ENCODE measurements at places on chromosomes 1 and 21.

- DNase-seq, result no peak
These were observed 120.0 kb downstream of the GIPC2 start for GRCh38 chr1:78165816-78166215.

GRCh38 chr21:40043866-40044265 is 176.6 kb downstream of the PCP4 start:
- DNase-seq, result no peak

- DNase-seq, result no peak
These were observed 52.1 kb downstream of the MIGA1 start for GRCh38 chr1:77831566-77831965.

DNA sequence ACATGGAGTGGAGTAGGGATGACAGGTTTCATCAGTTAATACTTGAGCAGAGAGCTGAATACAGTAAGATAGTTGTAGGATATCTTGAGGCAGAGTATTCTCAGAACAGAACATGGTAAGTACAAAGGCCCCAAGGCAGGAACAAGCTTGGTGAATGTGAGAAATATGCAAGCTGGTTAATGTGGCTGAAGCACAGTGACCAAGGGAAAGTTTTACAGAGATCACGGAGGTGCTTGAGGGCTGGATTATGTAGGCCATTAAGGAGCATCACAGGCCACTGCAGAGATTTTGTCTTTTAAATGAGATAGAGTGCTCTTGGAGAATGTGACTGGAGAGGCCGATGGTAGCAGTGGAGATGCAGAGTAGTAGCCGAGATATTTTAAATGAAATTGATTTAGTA is 54.0 kb upstream of the BOLA1 start:
- DNase-seq, result no peak

DNA sequence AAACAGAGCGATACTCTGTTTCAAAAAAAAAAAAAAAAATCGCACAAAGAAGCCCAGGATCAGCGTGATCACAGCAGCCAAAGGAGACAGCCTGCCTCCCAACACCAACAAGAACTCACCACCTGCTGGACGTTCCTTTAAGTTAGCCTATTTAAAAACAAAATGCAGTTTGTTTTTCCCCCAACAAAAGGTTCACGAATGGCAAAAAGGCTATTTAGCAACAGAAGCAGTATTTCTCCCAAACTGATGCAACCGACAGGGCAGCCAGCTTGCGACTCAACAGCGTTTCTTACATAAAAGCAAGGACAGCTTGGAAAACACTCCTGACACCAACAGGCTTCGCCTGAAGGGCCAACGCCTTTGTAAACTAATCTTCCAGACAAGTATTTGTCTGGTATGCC is 6.8 kb downstream of the SSU72 start:
- DNase-seq, result no peak

- no peak for DNase-seq
These were observed 15.5 kb downstream of the SLC2A1 start for GRCh38 chr1:42943166-42943565.

DNA sequence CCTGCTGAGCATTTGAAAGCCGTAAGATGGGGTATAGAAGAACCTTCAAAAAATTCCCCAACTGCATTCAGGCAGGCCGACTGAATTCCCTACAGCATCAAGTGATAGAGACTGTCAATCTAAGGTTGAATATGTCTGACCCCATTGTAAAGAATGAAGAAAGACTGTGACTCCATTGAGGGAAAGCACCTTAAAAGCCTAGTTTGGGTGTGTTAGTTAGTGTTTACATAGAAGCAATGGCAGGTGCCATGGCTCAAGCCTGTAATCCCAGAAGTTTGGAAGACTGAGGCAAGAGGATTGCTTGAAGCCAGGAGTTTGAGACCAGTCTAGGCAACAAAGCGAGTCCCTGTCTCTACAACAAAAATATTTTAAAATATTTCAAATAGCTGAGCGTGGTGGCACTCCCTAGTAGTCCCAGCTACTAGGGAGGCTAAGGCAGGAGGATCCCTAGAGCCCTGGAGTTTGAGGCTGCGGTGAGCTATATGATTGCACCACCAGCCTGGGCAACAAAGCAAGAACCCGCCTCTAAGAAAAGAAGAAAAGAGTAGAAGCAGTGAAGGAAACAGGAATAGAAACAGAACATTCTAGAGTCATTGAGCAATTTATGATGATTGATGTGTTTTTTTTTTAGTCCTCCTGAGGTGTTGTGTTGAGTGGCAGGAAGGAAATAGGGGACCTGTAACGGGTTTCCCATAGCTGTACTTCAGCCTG is 15.4 kb downstream of the POLR3GL start:
- DNase-seq, result no peak

- DNase-seq, result peak; percentile 12
These were observed 40.9 kb downstream of the STX6 start for GRCh38 chr1:180981596-180982387.

GRCh38 chr1:85030536-85030935 is 17.8 kb downstream of the MCOLN3 start:
- no peak for DNase-seq

GRCh38 chr1:201096977-201097856 is 15.0 kb downstream of the CACNA1S start:
- no peak for DNase-seq

DNA sequence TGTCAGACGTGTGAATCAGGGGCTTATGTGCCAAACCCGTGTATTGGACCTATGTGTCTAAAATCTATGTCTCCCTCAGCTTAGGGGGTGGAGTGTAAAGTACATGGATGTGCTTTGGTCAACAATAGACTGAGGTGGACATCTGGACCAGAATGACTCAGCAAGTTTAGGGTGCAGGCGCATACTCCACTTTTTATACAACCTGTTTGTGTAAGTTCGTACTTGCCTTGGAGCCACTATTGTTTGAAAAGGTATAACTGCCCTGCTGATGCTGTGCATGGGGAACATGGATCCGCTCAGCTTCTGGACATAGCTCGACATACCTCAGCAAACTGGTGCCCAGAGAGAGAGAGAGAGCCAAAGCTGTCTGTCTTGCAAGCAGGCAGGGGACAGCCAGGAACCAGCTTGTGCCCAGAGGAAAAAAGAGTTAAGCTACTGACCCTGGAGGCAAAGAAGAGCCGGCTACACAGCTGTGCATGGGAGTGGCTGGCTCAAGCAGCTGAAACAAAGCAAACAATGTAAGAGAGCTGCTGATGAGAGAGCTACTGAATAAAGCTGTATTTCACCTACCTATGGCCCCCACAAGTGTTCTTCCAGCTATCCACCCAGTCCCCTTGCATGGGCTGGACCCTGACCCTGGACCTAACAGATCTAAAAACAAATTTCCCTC is 41.2 kb downstream of the GJA5 start:
- DNase-seq, result no peak

DNA sequence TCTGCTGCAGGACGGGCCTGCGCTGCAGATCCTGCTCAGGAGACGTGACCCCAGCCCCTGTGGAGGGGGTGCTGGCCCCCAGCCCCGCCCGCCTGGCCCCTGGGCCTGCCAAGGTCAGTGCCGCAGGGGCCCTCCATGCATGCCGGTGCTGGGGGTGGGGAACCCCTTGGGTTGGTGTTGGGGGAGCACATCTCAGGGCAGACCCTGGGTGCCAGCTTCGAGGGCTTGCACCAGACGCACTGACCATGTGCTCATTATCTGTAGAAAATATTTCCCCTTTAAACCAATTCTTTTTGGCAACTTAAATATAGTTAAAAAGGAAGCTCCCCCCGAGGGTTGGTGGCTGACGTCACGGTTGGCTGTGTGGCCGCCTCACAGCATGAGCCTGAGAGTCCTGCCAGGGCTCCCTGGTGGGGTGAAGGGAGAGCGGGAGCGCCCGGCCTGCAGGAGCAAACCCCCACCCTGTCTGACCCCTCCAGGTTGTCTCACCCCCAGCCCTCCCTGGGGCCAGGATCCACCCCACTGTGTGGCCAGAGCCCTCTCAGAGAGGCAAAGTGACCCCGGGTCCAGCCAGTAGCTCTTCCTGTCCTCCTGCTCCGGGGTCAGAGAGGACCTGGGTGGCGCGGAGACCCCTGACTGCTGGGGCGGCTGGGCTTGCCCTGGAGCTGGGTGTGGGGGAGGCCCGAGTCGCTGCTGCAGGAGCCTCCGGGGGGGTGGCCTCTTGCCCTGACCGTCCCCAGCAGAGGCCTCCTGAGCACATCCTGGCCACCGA is 5.3 kb upstream of the PFKL start:
- DNase-seq, result no peak

DNA sequence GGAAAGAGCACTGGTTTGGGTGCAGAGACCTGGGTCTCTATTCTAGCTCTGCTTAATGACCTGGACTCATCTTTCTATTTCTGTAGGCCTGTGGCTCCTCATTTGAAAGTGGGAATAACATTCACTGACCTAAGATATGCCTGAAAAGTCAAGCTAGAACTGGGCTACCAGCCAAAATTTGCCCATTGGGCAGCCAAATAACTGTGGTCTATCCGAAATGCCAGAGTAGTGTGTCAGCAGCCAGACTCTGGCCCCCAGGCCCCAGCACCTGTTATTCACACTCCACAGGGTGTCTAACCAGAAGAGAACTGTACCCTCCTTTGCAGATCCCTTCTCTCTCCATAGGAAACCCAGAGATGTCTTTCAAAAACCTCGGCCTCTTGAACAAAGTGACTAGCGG is 12.6 kb downstream of the DAB1 start:
- no peak for DNase-seq

DNA sequence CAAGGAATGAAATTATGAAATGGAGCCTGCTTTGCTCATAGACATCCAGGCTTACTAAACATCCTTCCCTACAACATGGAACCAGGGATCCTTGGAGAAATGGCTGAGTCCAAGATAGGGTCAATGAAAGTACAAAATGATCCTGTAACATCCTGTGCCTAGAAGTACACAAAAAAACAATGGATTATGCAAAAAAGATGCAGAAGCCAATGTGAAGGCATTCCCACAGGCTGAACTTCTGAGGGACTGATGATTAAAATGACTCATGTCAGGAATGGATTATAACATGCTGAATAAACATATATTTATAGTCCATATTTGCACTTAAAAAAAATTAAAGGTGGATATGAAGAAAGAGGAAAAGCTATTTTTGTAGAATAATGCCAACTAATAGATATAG is 10.4 kb upstream of the HOOK1 start:
- no peak for DNase-seq

DNA sequence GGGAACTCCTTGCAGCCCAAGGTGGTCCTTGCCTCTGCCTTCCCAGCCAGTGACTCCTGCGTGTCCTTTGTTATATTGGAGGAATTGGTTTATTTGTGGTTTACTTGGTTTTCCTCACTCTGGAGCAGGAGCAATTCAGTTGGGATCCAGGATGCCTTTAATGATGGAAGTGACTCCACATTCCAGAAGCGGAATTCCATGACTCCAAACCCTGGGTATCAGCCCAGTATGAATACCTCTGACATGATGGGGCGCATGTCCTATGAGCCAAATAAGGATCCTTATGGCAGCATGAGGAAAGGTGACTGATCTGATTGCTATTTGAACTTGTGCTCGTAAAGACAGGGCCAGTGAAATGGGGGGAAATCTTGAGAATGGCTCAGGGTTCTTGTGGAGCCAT is 15.1 kb upstream of the PIGV start:
- no peak for DNase-seq

GRCh38 chr1:61124078-61124477 is 41.7 kb downstream of the NFIA start:
- no peak for DNase-seq

DNA sequence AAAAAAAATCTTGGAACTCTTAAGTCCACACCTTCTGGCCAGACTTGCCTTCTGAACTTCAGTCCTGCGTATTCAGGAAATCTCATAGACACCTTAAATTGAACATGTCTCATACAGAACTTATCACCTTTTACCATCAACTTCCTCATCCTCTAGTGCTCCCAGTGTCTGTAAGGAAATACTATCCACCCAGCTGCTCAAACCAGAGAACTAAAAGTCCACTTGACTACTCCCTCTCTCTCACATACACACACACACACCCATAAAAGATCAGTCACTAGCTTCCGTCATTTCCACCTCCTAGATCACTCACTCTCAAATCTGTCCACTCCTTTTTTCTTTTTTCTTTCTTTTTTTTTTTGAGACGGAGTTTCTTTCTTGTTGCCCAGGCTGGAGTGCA is 10.9 kb upstream of the CAP1 start:
- no peak for DNase-seq

GRCh38 chr1:15825800-15826199 is 18.4 kb upstream of the UQCRHL start:
- no peak for DNase-seq

DNA sequence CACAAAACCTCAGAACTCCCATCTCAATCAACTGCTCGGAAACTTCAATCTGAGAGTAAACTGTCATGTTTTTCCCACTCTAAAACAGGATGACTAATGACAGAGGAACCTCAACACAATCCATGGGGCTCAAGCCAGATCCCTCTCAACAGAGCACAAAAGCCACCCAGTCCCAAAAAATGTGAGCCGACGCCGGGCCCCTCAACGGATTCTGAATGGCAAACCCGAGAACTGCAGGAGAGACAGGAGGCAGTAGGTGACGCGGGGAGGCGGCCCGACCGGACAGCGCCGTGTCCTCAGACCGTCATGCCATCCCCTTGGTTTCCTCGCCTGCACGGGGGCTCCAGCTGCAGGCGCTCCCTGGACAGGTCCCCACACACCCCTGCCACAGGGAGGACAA is 53.4 kb downstream of the SSBP3 start:
- DNase-seq, result no peak

DNA sequence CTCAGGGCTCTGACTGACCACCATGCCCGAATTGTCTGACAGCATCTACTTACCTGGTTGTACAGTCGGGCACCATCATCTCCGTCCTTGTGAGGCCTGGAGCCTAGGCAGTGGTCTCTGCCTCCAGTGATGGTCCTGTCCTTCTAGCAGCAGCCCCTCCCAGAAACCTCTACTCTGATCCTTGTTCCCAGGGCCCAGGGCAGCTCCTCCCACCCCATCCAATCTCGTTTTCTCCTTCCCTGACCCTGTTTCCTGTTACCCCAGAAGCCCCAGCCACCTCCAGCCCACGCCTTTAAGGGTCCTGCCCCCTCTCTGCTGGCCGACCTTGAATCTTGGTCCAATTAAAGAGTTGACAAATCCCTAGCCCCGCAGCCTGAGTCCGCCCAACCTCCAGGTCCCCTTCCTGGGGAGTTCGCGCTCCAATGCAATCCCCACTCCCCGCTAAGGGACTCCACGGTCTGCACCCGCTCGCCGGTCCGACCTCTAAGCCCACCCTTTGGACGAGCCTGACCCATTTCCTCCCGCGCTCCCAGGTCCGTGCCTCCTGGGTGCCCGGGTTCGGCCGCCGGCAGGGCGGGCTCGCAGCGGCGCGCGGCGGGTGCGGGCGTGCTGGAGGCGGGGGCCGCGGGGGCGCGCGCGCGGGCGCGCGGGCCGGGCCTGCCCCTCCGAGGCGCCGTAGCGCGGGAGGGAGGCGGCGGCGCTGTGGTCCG is at the start of gene B4GALT2:
TSS of gene B4GALT2 (plus strand) at position 660 of the 710 bp plus-strand sequence. CDS start 1,951 bp downstream, outside the sequence.
- peak; percentile 25 for DNase-seq

GRCh38 chr1:221543529-221544120 is 198.3 kb downstream of the DUSP10 start:
- DNase-seq, result no peak

DNA sequence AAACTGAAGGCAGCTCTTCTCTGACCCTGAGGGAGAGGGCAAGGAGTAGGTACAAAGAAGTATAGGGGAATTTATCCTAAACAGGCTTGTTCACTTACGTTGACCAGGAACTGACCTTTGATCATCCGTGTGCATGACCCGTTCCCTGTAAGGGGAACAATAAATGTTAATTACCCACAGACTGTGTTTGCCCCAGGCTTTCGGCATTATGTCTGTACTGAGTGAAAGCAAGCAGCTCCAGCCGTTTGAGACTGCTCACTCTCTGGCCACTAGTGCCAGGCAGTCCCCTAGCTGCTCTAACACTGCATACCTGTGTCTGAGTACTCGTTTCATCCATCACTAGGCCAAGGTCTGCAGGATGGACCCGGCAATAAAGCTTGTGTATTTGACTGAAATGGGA is 1365.3 kb downstream of the NCAM2 start:
- DNase-seq, result no peak

Data from activated CD4-positive, alpha-beta T cell treated with anti-CD3 and anti-CD28 coated beads for 24 hours (primary cell).